ENCODE measurements at places on chromosomes 5 and 9.

GRCh38 chr5:117943541-117943940 is 1044.8 kb downstream of the DTWD2 start:
- no peak for DNase-seq

- DNase-seq: no peak
Observed at GRCh38 chr5:6910950-6911349, 197.7 kb downstream of the TENT4A start.

DNA sequence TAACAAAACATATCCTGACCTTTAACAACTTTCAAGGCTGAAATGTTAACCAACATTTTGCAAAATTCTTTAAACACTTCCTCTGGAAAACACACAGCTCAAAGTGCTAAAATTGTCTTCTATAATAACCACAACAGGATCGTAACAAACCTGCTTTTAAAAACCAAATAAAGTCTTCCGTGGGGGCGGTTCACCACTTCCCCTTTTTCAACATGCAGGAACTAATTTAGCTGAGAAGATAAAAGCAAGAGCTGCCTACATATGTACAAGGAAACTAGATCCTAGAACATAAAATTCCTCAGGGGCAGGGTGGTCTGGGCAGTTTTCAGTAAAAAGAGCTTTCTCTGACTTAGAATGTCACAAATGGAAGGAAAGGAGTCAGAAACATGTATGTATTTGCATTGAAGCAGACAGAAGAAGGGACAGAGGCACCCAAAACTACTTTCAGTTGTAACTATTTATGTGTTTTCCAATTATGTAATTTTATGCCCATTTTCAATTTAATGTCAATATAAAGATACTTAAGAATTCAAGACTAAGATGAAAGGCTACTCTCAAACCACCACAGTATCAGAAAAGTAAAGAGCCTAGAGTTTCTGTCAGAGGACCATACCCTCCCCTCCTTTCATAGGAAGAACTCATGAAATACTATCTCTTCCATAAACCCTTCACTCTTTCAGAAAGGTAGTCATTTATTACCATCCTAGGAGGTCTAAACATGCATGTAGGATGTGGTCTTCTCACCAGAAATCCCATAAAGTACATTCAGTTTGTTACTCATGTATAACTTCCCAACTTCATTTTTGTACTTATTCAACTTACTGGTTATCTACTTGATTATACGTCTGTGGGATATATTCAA is 185.9 kb upstream of the RASA1 start:
- DNase-seq: no peak

DNA sequence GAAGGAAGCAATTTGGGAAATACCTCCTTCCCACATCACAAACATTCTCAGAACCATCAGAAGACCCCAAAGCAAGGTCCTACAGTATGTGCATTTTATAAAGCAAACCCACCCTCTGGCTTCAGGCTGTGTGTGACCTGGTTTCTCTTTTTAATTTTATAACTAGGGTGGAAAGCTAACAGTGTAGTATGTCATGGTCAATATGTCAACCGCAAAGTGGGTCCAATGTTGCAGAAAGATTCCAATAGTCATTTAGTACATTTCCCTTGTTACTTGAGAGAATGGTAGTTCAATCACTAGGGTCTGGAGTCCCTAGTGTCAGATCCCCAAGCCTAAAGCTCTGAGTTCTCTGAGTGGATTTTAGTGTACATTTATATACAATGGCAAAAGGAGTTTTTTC is 96.2 kb downstream of the FGF1 start:
- no peak for DNase-seq

- no peak for DNase-seq
Observed at GRCh38 chr5:179311581-179311980, 33.7 kb downstream of the ADAMTS2 start.

DNA sequence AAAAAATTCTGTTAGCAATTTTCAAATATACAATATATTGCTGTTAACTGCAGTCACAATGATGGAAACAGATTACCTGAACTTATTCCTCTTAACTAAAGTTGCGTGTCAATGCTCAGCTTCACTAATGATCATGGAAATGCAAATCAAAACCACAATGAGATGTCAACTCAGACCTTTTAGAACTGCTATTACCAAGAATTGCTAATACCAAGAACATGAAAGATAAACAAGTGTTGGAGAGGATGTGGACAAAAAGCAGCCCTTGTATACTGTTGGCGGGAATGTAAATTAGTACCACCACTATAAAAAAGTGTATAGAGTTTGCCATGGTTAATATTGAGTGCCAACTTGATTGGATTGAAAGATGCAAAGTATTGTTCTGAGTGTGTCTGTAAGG is 1409.7 kb upstream of the CDH18 start:
- no peak for DNase-seq

DNA sequence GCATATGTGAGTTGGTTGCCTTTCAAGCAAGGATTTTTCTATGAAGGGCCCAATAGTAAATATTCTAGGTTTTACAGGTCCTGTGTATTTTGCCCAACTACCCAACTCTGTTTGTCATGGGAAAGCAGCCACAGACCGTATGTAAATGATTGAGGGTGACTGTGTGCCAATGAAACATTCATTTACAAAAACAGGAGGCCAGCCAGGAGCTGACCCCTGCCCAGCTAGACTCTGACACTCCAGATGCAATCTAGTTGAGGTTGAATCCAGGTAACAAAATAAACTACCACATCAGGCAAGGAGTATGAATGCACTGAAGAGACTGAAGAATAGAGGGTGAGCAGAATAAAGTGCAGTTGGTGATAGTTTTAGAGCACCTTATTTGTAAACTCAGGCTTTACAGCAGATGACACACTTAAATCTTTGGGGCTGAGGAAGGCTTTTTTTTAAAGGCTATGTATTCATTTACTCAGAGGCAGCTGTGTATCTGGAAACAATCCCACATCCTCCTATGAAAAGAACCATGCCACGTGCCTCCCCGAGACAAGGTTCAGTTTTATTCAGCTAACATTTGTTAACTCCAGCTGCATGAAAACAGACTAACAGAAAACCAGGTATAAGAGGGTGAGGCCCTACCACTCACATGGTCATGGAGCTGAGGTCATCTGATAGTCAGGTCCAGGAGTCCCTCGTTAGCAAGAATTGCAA is 60.7 kb downstream of the SLC1A1 start:
- DNase-seq: no peak

DNA sequence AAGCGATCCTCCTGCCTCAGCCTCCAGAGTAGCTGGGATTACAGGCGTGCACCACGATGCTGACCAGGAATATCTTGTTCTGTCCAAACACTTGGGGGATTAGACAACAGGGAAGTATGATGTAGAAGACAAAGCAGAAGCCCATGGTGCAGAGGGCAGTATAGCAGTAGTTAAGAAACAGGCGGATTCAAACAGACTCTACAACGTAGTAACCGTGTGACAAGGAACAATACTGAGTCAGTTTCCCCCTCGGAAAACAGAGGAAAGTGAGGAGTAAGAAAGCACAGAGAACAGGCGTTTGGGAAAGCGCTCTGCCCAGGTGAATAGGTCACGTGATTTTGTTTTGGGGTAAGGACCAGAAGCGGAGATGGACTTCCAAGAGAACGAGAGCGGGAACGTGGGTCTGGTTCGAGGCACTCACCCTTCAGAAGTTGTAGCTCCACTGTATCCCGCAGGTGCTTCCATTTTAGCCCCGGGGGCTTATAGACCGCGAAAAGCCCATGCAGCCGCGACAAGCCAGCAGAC is 306 bp downstream of the TRUB2 start:
- no peak for DNase-seq

GRCh38 chr5:109844148-109844547 is 154.4 kb downstream of the MAN2A1 start:
- no peak for DNase-seq

- DNase-seq: no peak
Observed at GRCh38 chr5:36610621-36611020, 4.2 kb downstream of the SLC1A3 start.

GRCh38 chr5:16312785-16313184 is 133.2 kb upstream of the MARCHF11 start:
- no peak for DNase-seq

- no peak for DNase-seq
Observed at GRCh38 chr5:53350368-53350767, 130.1 kb upstream of the FST start.

DNA sequence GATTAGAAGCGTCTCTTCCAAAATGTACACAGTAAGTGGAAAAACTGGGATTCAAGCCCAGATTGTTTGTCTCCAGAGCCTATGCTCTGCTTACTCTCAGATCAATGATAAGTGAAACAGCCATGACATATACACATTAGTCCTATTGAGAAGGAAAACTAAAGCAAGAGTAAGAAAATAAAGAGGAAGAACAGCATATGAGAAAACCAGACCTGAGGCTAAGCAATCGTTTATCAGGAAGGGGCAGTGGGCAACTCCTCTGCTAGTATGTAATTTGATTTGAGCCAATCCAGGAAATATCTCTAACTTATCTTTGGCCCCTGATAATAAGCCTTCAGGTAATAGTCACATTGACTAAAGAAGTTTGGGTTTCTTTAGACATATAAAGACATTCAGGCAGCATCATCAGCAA is 789.9 kb upstream of the C9orf72 start:
- no peak for DNase-seq

DNA sequence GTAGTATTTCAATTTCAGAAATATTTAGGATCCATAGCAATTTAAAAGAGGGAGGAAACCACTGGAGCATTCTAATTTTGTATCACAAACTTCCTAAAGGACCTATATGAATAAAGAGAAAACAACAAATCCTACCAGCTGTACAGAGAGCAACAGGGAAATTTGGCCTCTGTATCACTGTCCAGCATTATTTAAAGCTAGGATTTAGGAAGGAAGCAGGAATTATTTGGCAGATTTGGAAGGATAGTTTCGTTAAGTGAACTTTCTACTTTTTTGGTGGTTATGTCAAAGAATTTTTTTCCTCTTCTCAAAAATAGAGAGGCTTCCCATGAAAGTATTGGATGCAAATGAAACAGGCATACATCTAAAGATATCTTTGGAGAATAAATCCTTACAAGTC is 269.7 kb downstream of the RAB3C start:
- DNase-seq: no peak
